AG08396 (cell line): ENCODE measurements at places on chromosomes 2 and 18.

DNA sequence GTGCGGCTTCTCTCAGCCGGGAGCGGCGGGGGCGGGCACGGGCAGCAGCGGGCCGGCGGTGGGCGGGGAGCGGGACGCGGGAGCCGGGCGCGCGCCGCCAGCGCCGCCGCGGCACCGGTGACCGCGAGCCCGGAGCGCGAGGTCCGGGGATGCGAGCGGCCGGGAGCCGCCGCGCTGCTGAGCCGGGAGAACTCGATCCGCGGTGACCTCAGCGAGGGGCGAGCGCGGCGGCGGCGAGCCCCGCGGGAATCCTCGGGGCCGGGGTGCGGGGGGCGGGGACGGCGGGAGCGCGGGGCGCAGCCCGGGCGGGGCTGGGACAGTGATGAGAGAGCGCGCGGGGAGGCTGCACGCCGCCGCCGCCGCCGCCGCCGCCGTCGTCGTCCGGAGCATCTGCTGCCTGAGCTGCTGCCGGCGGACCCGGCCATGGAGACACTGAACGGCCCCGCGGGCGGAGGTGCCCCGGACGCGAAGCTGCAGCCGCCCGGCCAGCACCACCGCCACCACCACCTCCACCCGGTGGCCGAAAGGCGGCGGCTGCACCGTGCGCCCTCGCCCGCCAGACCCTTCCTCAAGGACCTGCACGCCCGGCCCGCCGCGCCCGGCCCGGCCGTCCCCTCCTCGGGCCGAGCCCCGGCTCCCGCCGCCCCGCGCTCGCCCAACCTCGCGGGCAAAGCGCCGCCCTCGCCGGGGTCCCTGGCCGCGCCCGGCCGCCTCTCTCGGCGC, at the start of gene MTCL1:
TSS of gene MTCL1 (plus strand) at position 319 of the 723 bp plus-strand sequence. CDS start at position 424, 105 bp downstream.
- DNase-seq, result peak; percentile 87

- no peak for DNase-seq
Measured at GRCh38 chr2:224136396-224136795, 97.3 kb upstream of the SERPINE2 start.

GRCh38 chr18:45168866-45169600, 446.2 kb upstream of the SLC14A2 start:
- DNase-seq, result no peak

DNA sequence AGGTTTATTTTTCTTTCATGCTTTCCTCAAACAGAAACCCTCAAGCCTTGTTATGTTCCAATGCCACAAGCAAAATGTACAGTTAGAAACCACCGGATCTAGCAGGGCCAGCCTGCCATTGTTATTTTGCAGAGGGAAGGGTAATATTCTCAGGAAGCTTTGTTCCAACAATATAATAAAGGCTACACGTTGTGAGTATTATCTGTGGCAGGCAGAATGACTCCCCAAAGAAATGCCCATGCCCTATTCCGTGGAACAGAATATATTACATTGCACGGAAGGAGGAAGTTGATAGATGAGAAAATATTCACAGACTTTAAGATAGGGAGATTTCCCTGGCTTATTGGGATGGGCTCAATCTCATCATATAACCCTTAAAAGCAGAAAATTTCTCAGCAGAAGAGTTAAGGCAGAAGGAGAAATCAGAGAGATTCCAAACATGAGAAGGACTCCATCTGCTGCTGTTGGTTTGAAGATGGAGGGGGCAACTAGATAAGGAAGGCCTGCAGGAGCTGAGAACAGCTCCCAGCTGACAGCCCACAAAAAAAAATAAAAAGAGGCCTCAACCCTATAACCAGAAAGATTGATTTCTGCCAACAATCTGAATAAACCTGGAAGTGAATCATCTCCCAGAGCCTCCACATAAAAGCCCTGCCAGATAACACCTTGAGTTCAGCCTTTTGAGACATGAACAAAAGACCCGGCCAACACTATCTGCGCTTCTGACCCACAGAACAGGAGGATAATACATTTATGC, 466.6 kb downstream of the LPIN1 start:
- DNase-seq, result no peak

- no peak for DNase-seq
Measured at GRCh38 chr18:35485852-35486251, 11.9 kb downstream of the INO80C start.

DNA sequence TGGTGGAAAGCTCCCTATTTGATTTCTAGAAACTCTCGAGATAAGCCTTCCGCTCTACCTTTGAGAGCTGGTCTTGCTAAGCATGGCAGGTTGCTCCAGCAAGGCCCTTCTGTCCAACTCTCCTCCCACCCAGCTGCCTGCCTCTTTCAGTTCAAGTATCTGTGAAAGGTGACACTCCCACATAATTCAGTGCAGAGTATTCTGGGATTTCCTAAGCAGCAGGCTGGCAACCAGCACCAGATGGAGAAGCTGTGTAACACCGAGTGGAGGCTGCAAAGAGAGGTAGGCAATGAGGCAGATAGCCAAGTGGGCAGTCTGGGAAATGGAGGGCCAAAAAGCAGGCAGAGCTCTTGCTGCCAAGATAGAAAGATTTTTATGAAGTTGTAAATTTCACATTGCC, 88.4 kb upstream of the CAVIN2 start:
- DNase-seq, result no peak

- peak; percentile 80 for DNase-seq
Measured at GRCh38 chr18:35282353-35282752, 7.7 kb downstream of the ZSCAN30 start.

GRCh38 chr2:16615246-16615645, 50.4 kb downstream of the CYRIA start:
- DNase-seq, result no peak

DNA sequence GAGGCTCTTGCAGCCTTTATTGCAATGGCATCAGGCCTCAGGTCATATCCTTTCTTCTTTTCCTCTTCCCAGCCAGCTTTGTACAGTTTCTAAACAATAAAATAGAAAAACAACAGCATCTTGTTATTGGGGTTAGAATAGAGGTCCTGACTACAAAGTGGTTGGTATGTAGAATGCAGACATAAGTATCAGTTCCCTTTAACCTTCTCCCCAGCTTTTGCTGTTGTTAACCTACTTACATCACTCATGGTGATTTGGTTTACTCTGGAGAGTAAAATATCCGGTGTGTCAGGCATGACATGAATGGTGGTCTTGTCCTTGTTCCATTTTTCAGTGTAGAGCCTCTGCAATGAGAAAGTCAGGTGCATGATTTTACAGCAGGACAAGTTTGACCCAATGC, 69.8 kb downstream of the NEB start:
- DNase-seq, result no peak

- no peak for DNase-seq
Measured at GRCh38 chr2:3644246-3644525, 13.8 kb upstream of the ALLC start.

DNA sequence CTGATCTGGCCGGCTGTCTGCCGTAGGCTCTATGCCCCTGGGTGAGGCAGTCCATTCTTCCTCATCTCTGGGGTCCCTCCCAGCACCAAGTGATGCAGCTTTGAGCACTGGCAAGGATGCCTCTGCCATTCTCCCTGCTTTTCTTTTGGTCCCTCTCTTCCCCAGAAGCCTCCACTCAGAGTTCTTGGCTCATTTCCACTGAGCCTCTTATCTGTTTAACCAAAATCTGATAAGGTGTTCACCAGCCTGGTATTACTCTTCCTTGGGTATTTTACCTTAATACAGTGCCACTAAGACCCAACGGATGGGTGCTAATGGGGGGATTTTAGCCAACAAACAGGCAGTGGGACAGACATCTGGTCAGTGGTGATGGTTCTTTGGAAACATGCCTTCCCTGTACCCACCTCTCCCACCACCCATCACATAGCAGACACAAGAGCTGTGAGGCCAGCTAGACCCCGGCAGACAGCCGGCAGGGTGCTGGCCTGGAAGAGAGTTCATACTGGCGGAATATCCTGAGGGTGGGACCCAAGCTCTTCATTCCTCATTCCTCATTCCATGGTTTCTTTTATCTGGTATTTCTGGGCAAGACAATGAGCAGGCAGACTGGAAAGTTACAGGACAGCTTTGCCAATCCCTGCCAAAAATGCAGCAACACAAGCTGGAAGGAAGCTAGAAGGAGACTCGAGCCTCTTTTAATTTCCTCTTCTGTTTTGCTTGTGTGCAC, 34.6 kb downstream of the ZBTB7C start:
- DNase-seq, result no peak

DNA sequence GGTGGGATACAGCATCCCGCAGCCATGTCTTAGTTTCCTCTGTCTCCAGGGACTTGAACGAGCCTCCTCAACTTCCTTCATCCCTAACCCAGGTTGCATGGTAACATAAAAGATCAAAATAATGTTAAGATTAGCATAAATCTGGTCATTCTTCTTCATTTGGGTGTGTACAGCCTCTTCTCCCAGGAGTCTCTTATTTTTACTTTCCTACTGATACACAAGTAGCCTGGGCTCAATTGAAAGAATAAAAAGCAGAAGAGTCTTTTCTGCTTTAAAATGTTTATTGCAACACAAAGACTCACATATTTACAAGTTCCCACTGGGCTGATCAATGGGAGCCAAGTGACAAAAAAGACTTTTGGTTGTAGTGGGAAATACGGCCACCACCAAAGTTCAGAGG, 137.9 kb upstream of the PID1 start:
- DNase-seq, result no peak

GRCh38 chr2:41892476-41892875, 155.3 kb upstream of the PKDCC start:
- DNase-seq, result no peak

DNA sequence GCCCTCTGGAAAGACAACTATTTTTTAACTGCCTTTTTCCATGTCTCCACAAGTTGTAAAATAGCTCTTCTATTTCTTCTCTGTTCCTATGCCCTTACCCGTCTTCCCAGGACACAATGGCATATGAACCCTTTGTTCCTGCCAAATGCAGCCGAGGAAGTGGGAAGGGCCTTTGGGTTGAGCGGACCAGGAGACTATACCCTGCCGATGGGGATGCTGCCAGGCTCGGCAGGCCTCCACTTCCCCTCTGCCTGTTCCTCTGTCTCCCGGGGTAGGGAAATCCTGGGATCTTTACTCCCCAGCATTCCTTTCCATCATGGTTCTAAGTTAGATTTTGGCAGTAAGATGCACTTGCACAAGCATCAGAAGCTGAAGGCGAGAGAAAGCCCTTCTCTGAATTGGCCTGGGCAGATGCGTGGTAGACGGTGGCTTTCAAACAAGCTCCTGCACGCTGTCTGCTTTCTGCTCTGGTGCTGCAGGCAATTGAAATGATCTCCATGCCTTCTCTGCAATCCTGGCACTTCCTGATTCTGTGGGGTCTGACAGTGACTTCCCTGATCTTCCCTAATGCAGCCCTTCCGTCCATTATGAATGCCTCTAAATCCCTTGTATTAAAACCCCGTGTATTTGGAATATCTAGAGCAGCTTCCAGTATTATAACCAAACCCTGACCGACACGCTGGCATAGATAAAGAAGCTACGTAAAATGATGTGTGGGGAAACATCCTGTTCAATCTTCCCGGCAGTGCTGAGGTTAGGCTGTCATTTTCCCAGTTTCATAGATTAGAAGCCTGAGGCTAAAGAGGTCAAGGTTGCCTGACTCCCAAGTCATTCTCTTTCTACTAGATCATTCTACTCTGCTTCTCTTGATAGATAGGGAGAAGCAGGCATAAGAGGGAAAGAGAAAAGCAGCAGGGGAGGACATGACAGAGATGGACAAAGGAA, 69.8 kb downstream of the MCFD2 start:
- no peak for DNase-seq

- peak; percentile 18 for DNase-seq
Measured at GRCh38 chr2:44715671-44716081, 225.8 kb upstream of the SIX3 start.

GRCh38 chr2:241161646-241162281, 11.5 kb downstream of the PPP1R7 start:
- peak; percentile 82 for DNase-seq

DNA sequence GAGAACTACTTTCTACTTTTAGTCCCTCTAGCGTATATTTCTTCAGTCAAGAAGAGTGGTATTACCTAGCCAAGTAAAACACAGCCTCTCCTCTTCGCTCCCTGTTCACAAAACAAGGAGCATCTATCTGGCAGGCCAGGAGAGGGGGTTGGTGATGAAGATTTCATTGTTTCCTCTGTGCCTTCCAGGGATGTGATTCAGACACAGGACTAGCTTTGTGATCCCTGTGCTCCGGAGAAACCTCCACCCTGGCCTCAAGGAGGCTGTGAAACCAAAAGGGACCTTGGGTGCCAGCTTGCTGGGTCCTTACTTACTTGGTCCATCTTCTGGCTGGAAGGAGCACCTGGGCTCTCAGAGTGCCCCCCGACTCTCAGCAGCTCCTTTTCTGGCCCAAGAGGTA, 5.7 kb downstream of the RHOB start:
- no peak for DNase-seq

DNA sequence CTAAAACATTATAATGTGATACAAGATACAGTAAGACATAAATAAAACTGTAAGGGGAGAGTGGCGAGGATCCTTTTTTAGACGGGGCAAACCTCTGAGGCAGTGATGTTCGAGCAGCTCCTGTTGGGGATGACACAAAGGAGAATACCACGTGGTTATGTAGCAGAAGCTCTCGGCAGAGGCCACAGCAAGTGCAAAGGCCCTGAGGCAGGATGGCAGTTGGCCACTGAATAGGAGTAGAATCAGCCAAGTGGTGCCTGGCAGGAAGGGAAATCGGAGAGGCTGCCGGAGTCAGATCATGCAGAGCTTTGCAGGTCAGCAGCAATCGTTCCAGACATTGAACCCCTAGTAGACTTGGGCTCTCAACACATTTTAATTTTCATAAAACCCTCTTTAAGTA, 19.1 kb downstream of the NOSTRIN start:
- no peak for DNase-seq
